ENCODE measurements at places on chromosomes 13 and 19.
A peak's percentile ranks its signal among the peaks of the same experiment; 100 is the strongest.

GRCh38 chr13:66365101-66365500 is 865.0 kb downstream of the PCDH9 start:
- no peak for DNase-seq

DNA sequence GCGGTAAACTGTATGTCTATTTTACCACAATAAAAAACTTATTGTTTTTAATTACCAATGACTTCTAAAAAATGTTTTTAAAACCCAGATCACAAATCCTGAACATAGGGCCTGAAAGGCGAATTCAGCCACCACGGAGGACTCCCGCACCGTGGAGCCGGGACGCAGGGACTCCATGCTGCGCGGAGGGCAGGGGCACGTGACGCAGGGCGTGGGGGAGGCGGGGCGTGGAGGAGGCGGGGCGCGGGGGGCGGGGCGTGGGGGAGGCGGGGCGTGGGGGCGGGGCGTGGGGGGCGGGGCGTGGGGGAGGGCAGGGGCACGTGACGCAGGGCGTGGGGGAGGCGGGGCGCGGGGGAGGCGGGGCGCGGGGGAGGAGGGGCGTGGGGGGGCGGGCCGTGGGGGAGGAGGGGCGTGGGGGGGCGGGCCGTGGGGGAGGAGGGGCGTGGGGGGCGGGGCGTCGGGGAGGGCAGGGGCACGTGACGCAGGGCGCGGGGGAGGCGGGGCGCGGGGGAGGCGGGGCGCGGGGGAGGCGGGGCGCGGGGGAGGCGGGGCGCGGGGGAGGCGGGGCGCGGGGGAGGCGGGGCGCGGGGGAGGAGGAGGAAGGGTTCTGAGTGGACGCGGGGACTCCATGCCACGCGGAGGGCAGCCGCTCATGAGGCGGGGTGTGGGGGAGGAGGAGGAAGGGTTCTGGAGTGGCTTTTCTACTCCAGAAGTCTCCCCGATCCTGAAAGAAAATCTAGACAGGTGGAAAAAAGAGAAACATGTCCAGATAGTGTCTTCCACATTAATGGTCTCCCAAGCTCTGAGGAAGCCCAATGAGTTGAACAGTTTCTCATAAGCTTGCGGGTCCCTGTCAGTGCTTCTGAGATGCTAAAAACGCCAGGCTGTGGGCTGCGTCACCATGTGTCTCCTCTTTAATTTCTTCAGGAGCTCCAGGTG is 4.4 kb upstream of the PROZ start:
- peak; percentile 59 for DNase-seq

GRCh38 chr13:112530861-112531260 is 57.1 kb downstream of the TUBGCP3 start:
- no peak for DNase-seq

- no peak for DNase-seq
These were observed 274.6 kb downstream of the ZNF536 start for GRCh38 chr19:30646806-30647205.

GRCh38 chr13:26325876-26326275 is 71.9 kb downstream of the CDK8 start:
- no peak for DNase-seq
